A549 treated with CORT108297 at 1 μM for 4 hours (cell line): ENCODE measurements at places on chromosomes 3 and 15. TPM values are rescaled to one million over a fixed set of nuclear protein-coding genes. Genes with fewer than 3 reads are reported as not detected.

Gene PLSCR5
- total RNA-seq = not detected in 5 replicates

Gene MASP1
- total RNA-seq = 0.09 TPM in 1 of 5 replicates, not detected in the others

Gene TIPARP
- total RNA-seq = 38.0 to 63.7 TPM (median 44.9 TPM) in 5 replicates

Gene GP9
- total RNA-seq = not detected in 5 replicates

Gene FGF12
- 0.51 to 0.69 TPM (median 0.60 TPM) in 5 replicates for total RNA-seq

Gene CX3CR1
- total RNA-seq = 0.05 to 0.12 TPM (median 0.05 TPM) in 3 of 5 replicates, not detected in the others

Gene TMCO5A
- total RNA-seq = not detected in 5 replicates

Gene SCG3
- total RNA-seq = 0.03 to 0.05 TPM (median 0.04 TPM) in 3 of 5 replicates, not detected in the others

Gene INKA1
- total RNA-seq = 1.6 to 2.3 TPM (median 2.1 TPM) in 5 replicates

Gene UROC1
- not detected in 5 replicates for total RNA-seq

Gene ITIH1
- not detected in 5 replicates for total RNA-seq

Gene TNFSF10
- total RNA-seq = 0.09 to 0.22 TPM (median 0.14 TPM) in 5 replicates

Gene PAK2
- total RNA-seq = 29.7 to 56.8 TPM (median 36.6 TPM) in 5 replicates

Gene CLSTN2
- total RNA-seq = 0.02 to 0.05 TPM (median 0.03 TPM) in 5 replicates

Gene FBN1
- total RNA-seq = 5.0 to 7.8 TPM (median 6.9 TPM) in 5 replicates

Gene GOLGA6L10
- total RNA-seq = 0.46 to 0.79 TPM (median 0.68 TPM) in 5 replicates

Gene ROPN1
- total RNA-seq = not detected in 5 replicates
